ENCODE measurements at places on chromosomes 2 and 18.

GRCh38 chr2:98692090-98693054 lies 38.6 kb downstream of the MGAT4A start:
- no peak for DNase-seq

DNA sequence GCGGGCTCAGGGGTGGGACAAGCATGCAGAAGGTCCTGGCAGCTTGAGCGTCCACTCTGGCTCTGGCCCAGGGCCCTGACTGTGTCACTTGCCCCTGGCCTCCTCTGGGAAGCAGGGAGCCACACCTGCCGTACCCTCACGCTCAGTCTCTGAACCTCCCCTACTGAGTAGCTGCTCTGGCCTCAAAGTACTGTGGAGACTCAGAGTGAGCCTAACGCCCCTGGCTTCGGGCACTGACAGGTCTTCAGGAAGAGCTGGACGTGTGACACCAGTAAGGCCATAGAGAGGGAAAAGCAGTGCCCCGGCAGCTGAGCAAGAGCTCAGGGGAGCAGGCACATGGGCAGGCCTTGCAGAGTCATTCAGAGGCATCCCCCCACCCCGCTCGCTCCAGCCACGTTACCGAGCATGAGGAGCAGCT lies 73.3 kb downstream of the SFXN5 start:
- no peak for DNase-seq

DNA sequence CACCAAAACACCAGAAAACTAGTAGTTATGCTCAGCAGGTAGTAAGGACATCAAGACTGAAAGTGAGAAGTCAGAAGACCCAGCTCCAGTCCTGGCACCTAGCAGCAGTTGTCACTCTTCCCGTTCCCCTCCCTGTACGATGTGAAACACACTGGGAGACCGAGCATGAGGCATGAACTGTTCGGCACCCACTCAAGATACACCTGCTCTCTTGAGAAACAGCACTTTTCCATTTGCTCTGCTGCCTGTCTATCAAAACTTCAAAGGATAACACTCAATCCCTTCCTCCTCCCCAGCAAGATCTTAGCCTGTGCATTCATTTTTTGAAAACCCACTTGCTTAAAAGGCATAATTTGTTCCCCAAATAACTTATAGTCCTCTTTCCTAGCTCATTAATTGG lies 123.9 kb downstream of the PLEKHM3 start:
- DNase-seq: no peak

GRCh38 chr2:216774620-216775019 lies 79.3 kb upstream of the IGFBP5 start:
- no peak for DNase-seq

- DNase-seq: no peak
Measured at GRCh38 chr18:23386317-23386716, 66.8 kb upstream of the RIOK3 start.

- DNase-seq: peak; percentile 32
Measured at GRCh38 chr2:164917296-164917903, 37.9 kb downstream of the SLC38A11 start.

GRCh38 chr2:498493-499178 lies 178.6 kb downstream of the TMEM18 start:
- DNase-seq: no peak

- no peak for DNase-seq
Measured at GRCh38 chr2:223815884-223816570, 21.4 kb downstream of the AP1S3 start.

- no peak for DNase-seq
Measured at GRCh38 chr2:50097148-50097547, 934.8 kb downstream of the NRXN1 start.

GRCh38 chr18:54815086-54815485 lies 13.2 kb upstream of the RAB27B start:
- DNase-seq: no peak

GRCh38 chr2:38141501-38141900 lies 65.5 kb upstream of the CYP1B1 start:
- no peak for DNase-seq

- DNase-seq: peak; percentile 52
Measured at GRCh38 chr2:120736624-120737339, 1.1 kb downstream of the GLI2 start.

GRCh38 chr2:10431797-10432196 lies 16.3 kb downstream of the ODC1 start:
- DNase-seq: no peak

DNA sequence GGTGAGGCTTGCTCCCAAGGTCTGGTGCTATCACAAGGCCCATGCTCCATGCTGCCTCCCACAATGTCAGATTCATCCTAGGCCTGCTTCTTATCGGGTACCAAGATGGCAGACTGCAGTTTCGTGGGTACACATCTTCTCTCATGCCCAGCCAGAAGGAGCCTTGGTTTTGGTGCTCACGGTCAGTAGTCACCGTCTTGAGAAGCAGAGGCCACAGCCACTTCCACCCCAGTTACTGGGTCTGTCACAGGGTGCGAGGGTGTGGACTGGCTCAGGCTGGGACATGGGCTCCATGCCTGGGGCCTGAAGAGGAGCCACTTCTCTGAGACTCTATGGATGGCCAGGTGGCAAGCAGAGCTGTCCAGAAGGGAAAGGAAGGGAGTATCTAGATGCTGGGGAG lies 178.8 kb upstream of the HS6ST1 start:
- no peak for DNase-seq

DNA sequence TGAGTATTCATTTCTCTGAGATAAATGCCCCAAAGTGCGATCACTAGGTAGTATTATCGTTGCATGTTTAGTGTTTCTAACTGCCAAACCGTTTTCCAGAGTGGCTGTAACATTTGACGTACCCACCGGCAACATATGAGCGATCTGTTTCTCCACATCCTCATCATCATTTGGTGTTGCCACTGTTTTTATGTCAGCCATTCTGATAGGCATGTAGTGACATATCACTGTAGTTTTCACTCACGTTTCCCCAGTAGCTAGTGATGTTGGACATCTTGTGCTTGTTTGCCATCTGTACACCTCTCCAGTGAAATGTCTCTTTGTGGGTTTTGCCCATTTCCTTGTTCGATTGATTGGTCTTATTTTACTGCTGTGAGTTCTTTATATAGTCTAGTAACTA lies 63.8 kb downstream of the ACAA2 start:
- no peak for DNase-seq

DNA sequence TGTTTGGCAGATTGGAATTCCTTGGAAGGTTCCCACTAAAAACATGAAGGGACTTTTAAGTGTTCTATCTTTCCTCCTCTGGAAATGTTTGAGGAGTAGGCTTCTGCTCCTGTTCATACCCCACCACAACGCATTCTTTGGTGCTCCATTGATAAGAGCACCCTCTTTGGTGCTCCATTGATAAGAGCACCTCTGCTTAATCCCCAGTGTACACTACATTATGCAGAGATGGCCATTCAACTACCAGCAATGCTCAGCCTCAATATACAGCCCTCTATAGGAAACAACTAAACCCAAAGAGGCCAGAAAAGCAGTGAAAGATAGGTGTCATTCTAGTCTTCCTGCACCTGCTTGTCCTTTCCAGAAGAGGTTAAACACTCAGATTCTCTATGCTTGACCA lies 1.8 kb upstream of the CHAC2 start:
- DNase-seq: no peak

GRCh38 chr2:201432038-201432620 lies 19.1 kb downstream of the TRAK2 start:
- DNase-seq: no peak

GRCh38 chr2:209471037-209471436 lies 47.2 kb downstream of the MAP2 start:
- no peak for DNase-seq

GRCh38 chr2:11566383-11566782 lies 32.5 kb downstream of the GREB1 start:
- no peak for DNase-seq

- DNase-seq: no peak
Measured at GRCh38 chr18:49730951-49731391, 82.4 kb downstream of the ACAA2 start.

GRCh38 chr2:117983040-117983439 lies 30.8 kb downstream of the CCDC93 start:
- no peak for DNase-seq
